Naive B cell (primary cell): ENCODE measurements at places on chromosomes 7 and 10.

DNA sequence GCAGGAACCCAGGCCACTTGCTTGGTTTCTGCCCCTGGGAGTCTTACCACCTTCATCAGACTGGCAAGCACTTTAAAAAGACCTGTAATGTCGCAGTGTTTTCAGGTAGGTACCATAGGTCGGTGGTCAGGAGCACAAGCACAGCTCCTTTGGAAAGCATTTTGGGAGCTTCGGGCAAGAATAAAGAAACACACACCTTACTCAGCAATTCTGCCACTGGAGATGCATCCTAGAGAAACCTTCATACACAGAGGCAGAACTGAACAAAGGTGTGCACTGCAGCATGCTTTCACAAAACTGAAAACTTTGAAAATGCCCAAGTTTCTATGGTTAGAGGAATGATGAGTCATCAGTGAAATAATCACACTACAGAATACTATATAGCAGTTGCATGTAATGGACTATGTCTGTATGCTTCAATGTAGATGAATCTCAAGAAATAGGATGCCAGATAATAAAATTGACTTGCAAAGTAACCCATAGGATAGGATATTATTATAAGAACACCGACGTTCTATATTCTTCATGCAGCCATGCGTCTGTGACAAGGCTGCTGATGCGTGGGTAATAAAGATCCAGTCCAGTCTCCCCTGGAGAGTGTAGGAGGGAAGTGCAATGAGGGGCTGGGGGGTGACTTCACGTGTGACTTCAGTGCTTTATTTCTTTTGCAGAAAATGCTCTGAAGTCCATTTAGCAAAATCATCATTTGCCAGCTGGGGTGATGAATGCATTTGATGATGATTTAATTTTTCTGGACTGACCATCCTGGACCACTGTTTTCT is 309.5 kb downstream of the WDR37 start:
- DNase-seq, result no peak

DNA sequence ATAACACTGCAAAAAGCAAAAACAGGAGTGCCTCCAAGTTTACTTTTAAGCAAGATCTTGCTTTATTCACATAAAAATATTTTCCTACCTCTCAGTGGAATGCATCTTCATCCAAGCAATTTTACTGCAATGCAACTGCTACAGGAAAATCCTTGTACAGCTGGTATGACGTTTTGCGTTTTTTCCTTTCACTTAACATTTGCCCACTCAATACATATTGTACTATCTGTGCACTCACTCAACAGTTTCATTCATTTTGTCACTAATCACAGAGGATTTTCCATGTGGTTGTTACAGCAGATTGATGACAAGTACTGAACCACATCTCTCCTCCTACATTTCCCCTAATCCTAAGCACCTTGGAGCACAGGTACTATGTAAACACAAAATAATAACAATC is 222.0 kb upstream of the IMMP2L start:
- no peak for DNase-seq

DNA sequence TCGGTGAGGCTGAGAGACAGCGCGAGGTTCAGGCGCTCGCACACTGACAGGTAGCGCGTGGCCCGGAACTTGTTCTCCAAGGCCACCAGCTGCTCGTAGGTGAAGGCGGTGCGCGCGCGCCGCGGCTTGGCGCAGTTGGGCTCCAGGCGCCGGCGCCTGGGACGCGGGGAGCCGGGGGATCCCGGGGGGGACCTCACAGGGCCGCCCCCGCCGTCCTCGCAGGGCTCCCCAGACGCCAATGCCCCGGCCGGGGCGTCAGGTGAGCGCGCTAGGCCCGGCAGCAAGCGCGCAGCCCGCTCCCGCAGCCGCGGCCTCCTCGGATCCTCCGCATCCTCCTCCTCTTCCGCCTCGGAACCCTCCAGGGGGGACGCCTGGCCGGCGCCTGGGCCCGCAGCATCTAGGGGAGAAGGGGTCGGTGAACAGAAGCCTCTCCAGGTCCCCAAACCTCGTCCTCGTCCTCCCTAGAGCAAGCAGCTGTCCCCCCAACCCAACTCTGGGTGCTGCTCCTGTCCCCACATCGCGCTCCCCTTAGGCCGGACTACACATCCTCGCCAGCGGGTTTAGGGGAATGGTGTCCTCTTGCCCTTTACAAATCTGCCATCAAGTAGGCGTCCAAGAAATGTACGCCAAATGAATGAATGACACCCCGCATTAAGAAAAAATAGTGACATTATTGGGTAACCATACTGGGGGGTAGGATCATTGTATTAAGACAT is 1.9 kb downstream of the NKX1-2 start:
- DNase-seq, result no peak

GRCh38 chr10:35933491-35933890 is 291.4 kb upstream of the FZD8 start:
- DNase-seq, result no peak

GRCh38 chr10:33965795-33966581 is 631.5 kb upstream of the NRP1 start:
- no peak for DNase-seq

DNA sequence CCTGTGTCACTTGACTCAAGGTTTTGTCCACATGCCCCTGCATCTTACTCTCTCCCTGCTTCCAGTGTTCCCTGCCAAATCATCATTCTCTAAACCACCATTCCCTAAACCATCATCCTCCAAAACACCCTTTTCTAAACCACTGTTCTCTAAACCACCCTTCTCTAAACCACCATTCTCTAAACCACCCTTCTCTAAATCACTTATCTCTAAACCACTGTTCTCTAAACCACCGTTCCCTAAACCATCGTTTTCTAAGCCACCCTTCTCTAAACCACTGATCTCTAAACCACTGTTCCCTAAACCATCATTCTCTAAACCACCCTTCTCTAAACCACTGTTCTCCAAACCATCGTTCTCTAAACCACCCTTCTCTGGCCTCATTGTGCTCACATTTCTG is 142.1 kb downstream of the CXCL12 start:
- no peak for DNase-seq

DNA sequence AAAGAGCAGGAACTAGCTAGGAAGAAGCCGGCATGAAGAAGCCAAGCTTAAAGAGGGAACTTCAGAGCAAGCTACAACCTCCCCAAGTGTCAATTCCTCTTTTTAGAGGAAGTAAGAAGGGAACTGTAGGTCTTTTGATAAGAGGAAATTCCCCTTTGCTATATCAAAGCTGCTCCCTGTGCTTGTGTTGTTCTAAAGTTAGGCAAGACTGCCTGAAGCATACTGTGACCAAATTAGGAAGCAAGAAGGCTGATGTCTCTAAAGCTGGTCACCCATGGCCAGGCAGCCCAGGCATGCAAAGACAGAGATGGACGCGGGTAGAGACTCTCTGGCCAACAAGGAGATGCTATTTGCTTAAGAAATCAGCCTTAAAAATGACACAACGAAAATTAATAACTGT is 87.9 kb downstream of the RNF216 start:
- peak; percentile 81 for DNase-seq

DNA sequence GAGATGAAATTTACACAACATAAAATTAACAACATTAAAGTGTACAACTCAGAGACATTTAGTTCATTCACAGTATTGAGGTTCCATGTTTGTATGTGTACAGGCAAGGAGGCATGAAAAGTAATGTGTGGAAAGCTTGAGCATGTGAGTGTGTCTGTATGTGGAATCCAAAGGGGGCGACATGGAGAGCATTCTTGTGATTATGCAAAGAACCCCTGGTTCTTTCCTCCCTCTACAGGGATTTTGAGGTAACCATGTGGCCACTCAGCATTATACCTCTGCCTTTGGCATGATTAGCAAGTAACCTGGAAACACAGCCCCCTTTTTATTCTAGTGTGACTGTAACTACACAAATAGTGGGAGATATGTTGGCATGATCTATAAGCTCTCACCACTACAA is 21.0 kb downstream of the OR2F1 start:
- no peak for DNase-seq

- DNase-seq, result no peak
Observed at GRCh38 chr7:32494946-32495297, 367 bp upstream of the AVL9 start.

DNA sequence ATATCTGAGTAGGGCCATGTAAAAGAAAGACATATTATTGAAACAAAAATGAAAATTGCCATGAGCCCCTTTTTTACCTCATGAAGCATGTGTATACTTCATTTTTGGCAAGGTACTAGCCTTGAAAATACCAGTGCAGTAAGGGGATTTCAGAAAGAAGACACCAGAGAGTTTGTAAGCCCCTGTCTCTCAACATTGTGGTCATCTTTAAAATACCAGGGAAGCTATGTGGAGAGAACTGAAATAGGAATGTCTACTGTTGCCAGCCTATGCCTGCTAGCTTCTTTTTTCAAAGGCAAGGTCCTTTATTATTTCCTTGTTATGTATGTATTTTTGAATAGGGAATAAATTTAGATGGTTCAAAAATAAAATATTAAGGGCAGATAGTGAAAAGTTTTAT is 57.8 kb downstream of the CASD1 start:
- no peak for DNase-seq

DNA sequence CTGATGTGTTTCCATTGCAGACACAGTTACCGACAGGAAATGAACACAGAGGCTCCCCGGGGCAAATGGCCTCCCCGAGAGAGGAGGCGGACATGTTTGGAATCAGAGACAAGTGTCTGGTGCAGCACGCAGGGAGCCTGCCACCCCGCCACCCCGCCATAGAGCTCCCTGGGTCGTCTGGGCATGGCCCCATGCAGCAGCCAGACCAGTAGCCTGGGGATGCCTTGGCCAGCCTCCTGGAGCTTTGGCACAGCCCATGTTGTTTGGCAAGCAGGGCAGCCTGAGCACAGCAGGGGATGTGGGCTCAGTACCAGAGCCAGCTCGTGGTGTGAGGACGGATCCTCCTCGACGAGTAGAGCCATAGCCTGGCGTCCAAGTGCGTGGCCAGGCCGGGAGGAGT is 80.8 kb downstream of the NKX6-2 start:
- no peak for DNase-seq

- DNase-seq, result peak; percentile 55
Observed at GRCh38 chr7:142603870-142604448, 145.3 kb upstream of the PRSS1 start.

- no peak for DNase-seq
Observed at GRCh38 chr10:5959581-5960069, 17.7 kb downstream of the IL15RA start.

- peak; percentile 77 for DNase-seq
Observed at GRCh38 chr7:135147899-135148721, at the start of gene TMEM140. TSS of gene TMEM140 (plus strand) at chr7:135148072. CDS start at chr7:135164442, 16,370 bp downstream.

- DNase-seq, result no peak
Observed at GRCh38 chr7:96497567-96497966, 175.7 kb upstream of the SLC25A13 start.

DNA sequence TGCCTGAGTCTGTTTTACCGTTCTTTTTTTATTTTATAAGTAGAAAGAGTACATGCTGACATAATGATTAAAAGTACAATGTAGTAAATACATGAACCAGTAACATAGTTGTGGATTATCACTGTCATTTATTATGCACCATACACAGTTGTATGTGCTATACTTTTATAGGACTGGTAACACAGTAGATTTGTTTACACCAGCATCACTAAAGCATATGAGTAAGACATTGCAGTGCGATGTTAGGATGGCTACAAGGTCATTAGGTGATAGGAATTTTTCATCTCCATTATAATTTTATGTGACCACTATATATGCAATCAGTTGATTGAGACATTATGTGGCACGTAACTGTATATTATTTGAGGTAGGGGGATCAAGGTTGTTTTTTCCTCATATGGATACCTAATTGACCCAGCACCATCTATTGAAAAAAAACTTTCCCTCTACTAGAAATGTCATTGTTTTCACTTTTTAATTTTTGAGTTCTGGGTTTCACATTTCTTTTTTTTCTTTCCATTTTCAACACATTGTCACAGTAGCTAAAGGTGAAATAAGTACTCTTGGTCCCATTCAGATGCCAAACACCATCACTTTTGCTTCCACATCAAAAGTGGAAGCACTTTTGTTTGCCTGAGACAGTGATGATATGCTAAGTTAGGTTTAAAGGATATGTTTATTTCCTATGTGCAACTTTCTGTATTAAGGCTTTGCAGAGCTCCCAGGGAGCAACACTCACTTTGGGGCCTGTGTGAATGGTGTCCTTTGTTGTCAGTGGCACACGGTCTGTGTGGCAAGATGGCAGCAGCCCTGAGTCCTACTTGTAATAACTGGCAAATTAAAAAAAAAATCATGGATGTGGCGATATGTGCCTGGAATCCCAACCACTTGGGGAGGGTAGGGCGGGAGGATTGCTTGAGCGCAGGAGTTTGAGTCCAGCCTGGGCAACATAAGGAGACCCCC is 17.1 kb downstream of the UBE2D1 start:
- DNase-seq, result no peak

- no peak for DNase-seq
Observed at GRCh38 chr7:83109352-83109751, 53.3 kb downstream of the PCLO start.

GRCh38 chr10:109205929-109206585 is 717.3 kb downstream of the XPNPEP1 start:
- no peak for DNase-seq

- DNase-seq, result no peak
Observed at GRCh38 chr10:102643336-102644065, 778 bp upstream of the TRIM8 start.
